ENCODE measurements at places on chromosomes 5 and 9.

DNA sequence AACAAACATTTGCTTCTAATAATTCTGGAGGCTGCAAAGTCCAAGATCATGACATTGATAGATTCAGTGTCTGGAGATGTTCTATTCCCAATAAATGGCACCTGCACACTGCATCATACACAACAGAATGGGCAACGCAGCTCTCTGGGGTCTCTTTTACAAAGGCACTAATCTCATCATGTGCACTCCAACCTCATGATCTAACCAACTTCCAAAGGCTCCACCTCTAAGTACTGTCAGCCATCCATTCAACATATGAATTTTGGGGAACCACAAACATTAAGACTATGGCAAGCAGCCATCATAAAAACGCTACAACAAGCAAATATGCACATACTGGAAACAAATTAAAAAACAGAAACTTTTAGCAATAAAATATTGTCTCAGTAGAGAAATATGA lies 121.1 kb downstream of the CYLC2 start:
- no peak for DNase-seq

DNA sequence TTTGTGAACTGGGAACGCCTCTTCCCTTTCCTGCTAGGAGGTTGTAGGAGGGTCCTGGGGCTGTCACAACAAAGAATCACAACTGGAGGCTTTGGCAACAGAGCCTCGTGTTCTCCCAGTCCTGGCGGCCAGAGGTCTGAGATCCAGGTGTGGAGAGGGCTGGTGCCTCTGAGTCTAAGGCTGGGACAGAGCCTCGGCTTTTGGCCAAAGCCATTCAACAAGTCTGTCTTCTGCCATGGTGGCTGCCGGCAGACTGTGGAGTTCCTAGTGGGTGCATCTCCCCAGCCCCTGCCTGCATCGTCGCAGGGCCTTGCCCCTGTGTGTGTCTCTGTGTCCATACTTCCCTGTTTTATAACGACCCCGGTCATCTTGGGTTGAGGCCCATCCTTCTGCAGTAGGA lies 9.5 kb upstream of the IRX4 start:
- no peak for DNase-seq

GRCh38 chr5:89064054-89064453 lies 181.1 kb upstream of the MEF2C start:
- no peak for DNase-seq

DNA sequence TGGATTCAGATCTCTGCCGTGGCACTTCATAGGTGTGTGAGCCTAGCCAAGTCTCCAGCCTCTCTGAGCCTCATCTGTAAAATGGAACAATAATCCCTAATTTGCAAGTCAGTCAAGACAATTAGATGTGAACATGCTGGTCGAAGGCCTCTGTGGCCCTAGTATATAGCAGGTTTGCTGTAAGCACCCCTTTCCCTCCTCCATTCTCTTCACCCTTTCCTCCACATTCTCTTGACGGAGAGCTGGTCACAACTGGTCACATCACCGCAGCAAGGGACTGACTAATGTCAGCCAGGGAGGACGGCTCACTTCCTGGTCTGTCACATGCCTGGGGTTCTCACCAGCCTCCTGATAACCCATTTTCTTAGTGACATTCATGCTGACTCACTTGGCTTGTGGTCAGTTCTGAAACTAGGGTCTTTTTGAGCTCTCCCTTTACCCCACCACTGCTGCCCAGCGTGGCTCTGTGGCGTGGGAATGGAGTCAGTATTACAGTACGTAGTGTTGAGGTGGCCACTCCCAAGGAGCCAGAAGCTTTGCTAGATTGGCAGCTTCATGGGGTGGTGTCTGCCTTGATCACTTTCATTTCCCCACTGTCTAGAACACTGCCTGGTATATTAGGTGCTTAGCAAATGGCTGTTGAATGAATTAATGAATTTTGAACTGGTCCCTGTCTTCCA lies 47.8 kb downstream of the ERGIC1 start:
- DNase-seq, result no peak

- DNase-seq, result no peak
These were observed 96.0 kb downstream of the HINT1 start for GRCh38 chr5:131068893-131069643.

GRCh38 chr5:175707751-175708375 lies 50.0 kb downstream of the HRH2 start:
- no peak for DNase-seq

GRCh38 chr5:139384591-139385051 lies 1.5 kb upstream of the SLC23A1 start:
- no peak for DNase-seq

Measured in activated CD8-positive, alpha-beta memory T cell treated with anti-CD3 and anti-CD28 coated beads for 4 hours (primary cell).